DND-41 (cell line): ENCODE measurements at places on chromosomes 1 and 21.

DNA sequence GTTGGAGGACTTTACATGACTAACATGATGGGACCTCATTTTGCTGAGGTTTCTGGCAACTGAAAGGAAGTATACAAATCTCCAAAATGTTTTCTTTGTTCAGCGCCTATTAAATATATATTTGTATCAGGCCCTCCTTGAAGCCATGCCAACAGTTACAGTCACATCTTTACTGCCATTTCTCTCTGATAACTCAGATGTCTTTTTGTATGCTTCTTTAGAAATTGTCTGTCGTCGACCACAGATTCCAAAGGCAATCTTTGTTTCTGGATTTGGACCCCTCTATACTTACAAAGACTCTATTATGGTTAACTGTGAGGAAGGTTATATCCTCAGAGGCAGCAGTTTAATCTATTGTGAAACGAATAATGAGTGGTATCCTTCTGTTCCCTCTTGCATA lies 69.4 kb downstream of the C4BPA start:
- H3K27ac ChIP-seq = no peak overlapping the region
- no peak overlapping the region for H3K4me3 ChIP-seq
- H3K27me3 ChIP-seq = no peaks in the 10 kb centered on the region
- no peak for DNase-seq
- H3K4me1 ChIP-seq = no peaks in the 10 kb centered on the region
- no peaks in the 10 kb centered on the region for H3K36me3 ChIP-seq

DNA sequence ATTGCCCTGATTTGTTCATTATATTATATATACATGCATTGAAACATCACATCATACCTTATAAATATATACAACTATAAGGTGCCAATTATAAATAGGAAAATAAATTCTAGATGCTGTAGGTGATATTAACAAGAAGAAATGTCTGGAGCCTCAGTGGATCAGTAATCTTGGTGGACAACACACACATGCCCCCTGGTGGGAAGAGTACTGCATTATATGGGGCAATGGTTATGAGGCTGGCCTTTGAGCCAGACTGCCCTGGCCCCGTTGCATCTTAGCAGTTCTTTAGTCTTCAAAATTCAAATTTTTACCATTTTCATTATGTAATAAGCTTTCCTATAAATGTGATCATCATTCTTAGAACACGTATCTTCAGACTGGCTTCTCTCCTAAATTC lies 335.0 kb upstream of the GREM2 start:
- no peak overlapping the region for H3K4me3 ChIP-seq
- no peaks in the 10 kb centered on the region for H3K4me1 ChIP-seq
- no peaks in the 10 kb centered on the region for H3K36me3 ChIP-seq
- H3K27me3 ChIP-seq = no peaks in the 10 kb centered on the region
- no peak overlapping the region for H3K27ac ChIP-seq
- peak; percentile 25 for DNase-seq

- peak; percentile 15 for DNase-seq
- H3K4me1 ChIP-seq = peaks cover 44% of the 10 kb centered on the region
- peak overlapping the region; percentile 53; the same call in 1 of the 2 replicates for H3K4me3 ChIP-seq
Observed at GRCh38 chr1:221740369-221740992, 1.4 kb downstream of the DUSP10 start.

DNA sequence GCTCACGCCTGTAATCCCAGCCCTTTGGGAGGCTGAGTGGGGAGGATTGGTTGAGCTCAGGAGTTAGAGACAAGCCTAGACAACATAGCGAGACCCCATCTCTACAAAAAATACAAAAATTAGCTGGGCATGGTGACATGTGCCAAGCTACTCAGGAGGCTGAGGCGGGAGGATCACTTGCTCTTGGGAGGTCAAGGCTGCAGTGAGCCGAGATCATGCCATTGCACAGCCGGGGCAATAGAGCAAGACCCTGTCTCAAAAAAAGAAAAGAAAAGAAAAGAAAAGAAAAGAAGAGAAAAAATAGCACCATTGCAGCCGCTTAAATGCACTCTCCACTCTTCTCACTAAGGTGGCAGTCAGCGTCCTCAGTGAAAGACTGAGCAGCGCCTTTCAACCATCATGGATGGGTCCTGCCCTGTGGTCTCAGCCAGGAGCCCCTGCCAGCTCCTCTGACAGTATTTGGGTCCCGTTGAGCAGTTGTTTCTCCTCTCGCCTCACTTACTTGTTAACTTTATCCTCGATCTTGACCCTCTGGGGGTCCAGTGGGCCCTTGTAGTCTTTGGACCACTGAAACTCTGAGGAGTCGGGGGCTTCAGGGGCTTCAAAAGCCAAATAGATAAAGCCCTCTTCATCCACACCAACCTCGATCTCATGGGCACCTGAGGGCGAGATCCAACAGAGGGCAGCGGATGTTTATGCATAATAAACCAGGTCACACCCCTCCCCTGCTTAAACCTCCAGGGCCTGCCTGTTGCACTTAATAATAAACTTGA lies 36.9 kb downstream of the MYOM3 start:
- H3K4me1 ChIP-seq = 0 out of 2 replicates have a peak, but pooled peaks cover 3% of the 10 kb centered on the region
- no peak for DNase-seq
- H3K36me3 ChIP-seq = no peaks in the 10 kb centered on the region

GRCh38 chr1:67676287-67676686 lies 8.7 kb upstream of the GADD45A start:
- peaks cover 31% of the 10 kb centered on the region for H3K4me1 ChIP-seq
- no peak overlapping the region for H3K27ac ChIP-seq
- no peak for DNase-seq
- H3K27me3 ChIP-seq = peaks cover 2% of the 10 kb centered on the region

DNA sequence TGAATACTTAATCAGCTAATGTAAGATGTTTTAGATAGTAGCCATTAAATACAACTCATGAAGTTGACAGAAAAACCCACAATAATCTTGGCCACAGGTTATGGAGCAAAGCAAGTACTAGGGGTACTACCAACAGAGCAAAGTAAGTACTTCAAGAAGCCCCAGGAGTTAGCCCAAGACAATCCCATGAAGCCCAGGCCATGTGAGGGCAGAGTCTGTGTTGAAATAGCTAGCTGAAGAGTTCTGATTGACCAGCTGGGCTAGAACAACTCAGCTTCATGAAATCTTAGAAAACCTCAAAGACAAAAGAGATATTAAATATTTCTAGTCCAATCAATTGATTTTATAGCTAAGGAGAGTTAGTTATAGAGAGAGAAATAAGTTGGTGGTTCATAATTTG lies 212.9 kb upstream of the HOOK1 start:
- H3K4me1 ChIP-seq = no peaks in the 10 kb centered on the region
- H3K4me3 ChIP-seq = no peak overlapping the region
- DNase-seq = no peak
- no peak overlapping the region for H3K27ac ChIP-seq
- H3K36me3 ChIP-seq = no peaks in the 10 kb centered on the region
